Hepatocyte (in vitro differentiated cells): ENCODE measurements at places on chromosomes 3 and 15. TPM values are rescaled to one million over a fixed set of nuclear protein-coding genes. Genes with fewer than 3 reads are reported as not detected.

The ZIC1 gene
- total RNA-seq: 0.10 TPM in 1 of 2 replicates, not detected in the other

The SLC51B gene
- 6.5 and 8.8 TPM in 2 replicates for total RNA-seq

The GPR27 gene
- total RNA-seq: 1.4 and 3.1 TPM in 2 replicates

The B3GNT5 gene
- 39.6 and 40.7 TPM in 2 replicates for total RNA-seq

The ITIH1 gene
- 120 and 154 TPM in 2 replicates for total RNA-seq

The SPG11 gene
- total RNA-seq: 54.2 and 70.3 TPM in 2 replicates

The DNASE1L3 gene
- 0.48 and 0.97 TPM in 2 replicates for total RNA-seq

The DIPK2A gene
- total RNA-seq: 87.2 and 90.8 TPM in 2 replicates

The SQOR gene
- total RNA-seq: 27.3 and 37.0 TPM in 2 replicates

The SLCO2A1 gene
- total RNA-seq: 2.2 and 2.3 TPM in 2 replicates

The ISL2 gene
- total RNA-seq: 3.9 and 5.3 TPM in 2 replicates

The RASGRP1 gene
- total RNA-seq: 0.53 and 2.4 TPM in 2 replicates

DNA sequence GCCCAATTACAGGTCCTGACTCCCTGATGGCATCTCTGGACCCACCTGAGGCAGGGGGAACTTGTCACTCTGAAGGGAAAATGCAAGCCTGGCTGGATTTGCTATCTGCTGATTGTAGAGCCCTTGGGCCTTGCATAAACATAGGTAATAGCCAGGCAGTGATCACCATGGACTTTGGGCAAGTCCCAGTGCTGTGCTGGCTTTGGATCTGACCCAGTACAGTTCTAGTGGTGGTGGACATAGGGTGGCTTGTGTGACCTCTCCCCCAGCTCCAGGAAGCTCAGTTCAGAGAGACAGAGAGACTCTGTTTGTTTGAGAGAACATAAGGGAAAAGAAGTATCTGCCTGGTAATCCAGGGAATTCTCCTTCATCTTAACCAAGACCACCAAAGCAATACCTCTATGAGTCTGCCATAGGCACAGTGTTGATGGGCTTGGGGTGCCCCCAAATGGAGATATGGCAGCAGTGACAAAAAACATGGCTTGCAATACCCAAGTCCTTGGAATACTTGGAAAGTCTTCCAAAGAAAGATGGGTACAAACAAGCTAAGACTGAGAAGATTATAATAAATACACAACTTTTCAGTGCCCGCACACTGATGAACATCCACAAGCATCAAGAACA lies 348.5 kb downstream of the PYDC2 start:
- no peak overlapping the region for H3K27ac ChIP-seq
- no peak overlapping the region for H3K4me3 ChIP-seq
- DNase-seq: no peak
- no peaks in the 10 kb centered on the region for H3K36me3 ChIP-seq

DNA sequence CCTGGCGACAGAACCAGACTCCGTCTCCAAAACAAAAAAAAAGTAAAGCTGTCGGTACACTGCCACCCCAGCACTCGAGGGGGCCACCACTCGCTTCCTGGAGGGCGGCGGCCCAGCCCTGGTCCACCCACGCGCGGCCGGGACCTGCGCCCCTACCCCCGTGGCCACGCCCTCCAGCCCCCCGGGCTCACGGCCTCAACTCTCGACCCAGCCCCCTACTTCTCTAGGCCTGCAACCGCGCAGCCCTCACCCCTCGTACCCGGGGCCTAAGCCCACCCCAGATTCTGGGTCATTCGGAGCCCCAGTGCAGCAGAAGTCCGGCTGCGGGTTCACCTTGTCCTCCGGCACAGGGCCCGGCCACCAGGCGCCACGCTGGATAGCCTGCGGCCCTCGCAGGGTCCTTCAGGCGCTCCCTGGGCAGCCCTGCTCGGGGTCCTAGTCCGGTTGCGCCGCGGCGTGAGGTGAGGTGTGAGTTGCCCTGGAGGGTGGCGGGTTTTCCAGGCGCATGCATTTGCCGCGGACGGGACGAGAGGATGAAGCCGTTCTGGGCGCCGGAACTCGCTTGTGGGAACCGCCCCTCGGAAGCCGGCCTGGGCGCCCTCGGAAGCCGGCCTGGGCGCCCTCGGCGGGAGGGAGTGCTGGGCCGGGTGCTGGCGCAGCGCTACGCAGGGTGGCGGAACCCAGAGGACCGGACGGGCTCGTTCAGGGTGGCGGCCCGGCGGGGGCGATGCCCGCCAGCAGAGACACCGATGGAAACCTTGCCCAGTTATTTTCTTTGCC lies 32.3 kb downstream of the SPINK8 start:
- H3K4me3 ChIP-seq: peak within 1 kb of the TSS; percentile 77
- H3K27me3 ChIP-seq: no peaks in the 10 kb centered on the region
- DNase-seq: peak; percentile 95
- H3K36me3 ChIP-seq: no peaks in the 10 kb centered on the region
- peak within 1 kb of the TSS; percentile 99 for H3K27ac ChIP-seq

- no peak overlapping the region for H3K4me3 ChIP-seq
- peaks cover 4% of the 10 kb centered on the region for H3K4me1 ChIP-seq
- H3K27me3 ChIP-seq: no peaks in the 10 kb centered on the region
- DNase-seq: peak; percentile 37
Measured at GRCh38 chr15:29040370-29040751, 154.6 kb downstream of the APBA2 start.

DNA sequence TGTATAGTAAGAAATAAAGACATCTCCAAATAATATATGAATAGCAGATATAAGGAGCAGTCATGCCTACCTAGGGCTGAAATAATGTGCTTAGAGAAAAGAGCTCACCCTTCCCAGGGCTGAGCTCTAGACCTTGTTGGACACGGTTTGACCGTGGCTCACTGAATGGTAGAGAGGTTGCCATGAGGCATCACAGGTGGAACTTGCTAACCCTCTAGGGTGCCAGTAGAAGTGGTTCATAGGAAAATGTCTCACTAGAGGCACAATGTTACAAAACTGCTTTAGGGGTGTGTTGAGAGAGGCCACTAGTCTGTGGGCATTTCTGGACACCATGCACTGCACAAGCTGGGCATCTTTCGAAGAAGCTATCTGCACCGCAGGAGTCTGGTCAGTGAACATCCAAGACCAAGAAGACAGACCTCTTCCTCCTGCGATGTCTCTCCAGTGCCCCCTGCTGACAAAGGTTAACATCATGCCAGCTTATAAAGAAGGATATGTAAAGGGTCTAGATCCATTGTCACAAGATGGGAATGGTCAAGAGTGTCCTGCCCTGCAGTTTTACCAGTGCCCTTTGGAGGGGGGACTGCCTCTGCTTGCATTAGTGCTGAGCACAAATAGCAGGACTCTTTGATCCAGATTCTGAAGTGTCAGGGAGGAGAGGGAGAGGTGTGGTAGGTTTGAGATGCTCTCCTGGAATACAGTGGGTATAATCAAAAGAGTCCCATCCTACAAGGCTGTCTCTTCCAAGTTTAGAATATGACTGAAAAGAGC lies 266.8 kb downstream of the ZNF385D start:
- H3K27ac ChIP-seq: no peak overlapping the region
- H3K36me3 ChIP-seq: no peaks in the 10 kb centered on the region
- peak; percentile 81 for DNase-seq
- no peak overlapping the region for H3K4me3 ChIP-seq
- H3K4me1 ChIP-seq: no peaks in the 10 kb centered on the region

DNA sequence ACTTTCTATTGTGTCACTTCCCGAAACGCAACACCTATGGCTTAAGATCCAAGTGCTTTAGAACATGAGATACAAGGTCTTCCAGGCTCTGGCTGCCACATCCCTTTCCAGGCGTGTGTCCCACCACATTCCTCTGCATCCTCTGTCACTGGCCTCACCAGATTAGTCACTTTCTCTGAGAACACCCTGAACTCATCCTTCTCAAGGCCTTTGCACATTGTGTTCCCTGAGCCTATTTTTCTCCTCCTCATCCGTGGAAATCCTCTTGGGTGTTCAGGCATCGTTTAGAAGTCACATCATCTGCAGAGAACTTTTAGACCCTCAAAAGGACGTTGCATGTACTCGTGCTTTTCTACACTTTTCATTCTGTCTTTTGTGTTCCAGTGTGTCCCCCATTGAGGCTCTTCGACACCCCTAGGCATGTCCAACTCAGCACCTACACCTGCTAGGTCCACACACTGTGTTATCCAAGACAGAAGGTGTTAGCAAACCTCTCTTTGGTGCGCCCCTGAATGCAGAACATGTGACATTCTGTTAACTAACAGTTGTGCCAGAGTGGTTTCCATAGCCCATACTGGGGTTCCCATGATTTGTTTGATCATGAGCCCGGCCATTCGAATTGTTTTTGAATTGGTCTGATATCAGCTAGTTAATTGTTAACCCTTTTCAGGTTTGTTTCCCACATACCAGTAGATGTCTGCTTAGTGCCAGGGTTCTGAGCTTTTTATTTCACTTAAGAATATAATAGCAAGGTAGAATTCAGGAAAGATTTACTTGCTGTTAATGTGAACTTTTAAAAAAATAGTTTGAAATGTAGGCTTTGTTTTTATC lies 67.2 kb downstream of the LPP start:
- H3K27me3 ChIP-seq: no peaks in the 10 kb centered on the region
- peaks cover 53% of the 10 kb centered on the region for H3K4me1 ChIP-seq
- H3K27ac ChIP-seq: peak overlapping the region; percentile 73
- H3K36me3 ChIP-seq: no peaks in the 10 kb centered on the region

DNA sequence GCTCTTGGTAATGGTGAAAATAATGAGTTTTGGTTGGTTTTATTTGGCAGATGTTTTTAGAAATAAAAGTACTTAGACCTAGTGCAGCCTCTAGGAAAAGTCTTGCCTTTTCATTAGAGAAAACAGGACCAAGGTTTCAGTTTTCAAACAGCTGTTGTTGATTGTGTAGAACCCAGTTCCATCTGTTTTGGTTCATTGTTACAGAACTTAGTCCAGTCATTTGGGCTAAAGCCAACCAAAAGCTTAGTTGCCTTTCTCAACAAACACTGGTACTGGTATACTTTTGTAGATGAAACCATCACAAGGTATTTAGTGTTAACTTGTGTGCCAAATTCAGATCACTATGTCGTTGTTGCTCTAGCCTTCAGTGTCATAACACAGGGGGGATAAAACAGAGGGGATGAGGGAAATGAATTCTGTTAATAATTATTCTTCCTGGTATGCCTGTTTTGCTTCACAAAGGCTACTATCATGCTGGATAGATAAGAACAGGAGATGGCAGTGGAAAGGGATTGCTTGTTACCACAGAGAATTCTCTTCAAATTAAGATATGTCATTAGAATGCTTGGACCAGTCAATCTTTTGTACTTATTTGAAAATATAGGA lies 12.6 kb upstream of the APH1B start:
- H3K27ac ChIP-seq: peak overlapping the region; percentile 43
- H3K4me1 ChIP-seq: peaks cover 13% of the 10 kb centered on the region
- H3K4me3 ChIP-seq: no peak overlapping the region
- H3K36me3 ChIP-seq: no peaks in the 10 kb centered on the region
- DNase-seq: peak; percentile 6

- H3K27me3 ChIP-seq: no peaks in the 10 kb centered on the region
- no peak overlapping the region for H3K27ac ChIP-seq
- H3K36me3 ChIP-seq: no peaks in the 10 kb centered on the region
- no peak overlapping the region for H3K4me3 ChIP-seq
Measured at GRCh38 chr3:135304378-135304777, 509.3 kb downstream of the EPHB1 start.

DNA sequence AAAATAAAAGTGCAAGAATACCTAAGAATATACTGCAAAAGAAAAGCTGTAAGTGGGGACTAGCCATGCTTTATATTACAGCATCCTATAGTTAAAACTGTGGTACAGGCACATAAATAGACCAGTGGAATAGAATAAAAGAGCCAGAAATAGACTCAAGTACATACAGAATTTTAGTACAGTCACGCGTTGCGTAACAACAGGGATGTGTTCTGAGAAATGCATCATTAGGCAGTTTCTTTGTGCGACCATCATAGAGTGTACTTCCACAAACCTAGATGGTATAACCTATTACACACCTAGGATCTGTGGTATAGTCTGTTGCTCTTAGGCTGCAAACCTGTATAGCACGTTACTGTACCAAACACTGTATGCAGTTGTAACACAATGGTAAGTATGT lies 61.8 kb downstream of the PCCB start:
- H3K4me1 ChIP-seq: no peaks in the 10 kb centered on the region
- H3K27me3 ChIP-seq: no peaks in the 10 kb centered on the region
- H3K27ac ChIP-seq: no peak overlapping the region
- no peaks in the 10 kb centered on the region for H3K36me3 ChIP-seq

GRCh38 chr3:180277041-180277440 lies 240.3 kb upstream of the PEX5L start:
- peak; percentile 12 for DNase-seq
- H3K4me3 ChIP-seq: no peak overlapping the region
- no peaks in the 10 kb centered on the region for H3K4me1 ChIP-seq
- H3K27ac ChIP-seq: no peak overlapping the region
- H3K36me3 ChIP-seq: no peaks in the 10 kb centered on the region

GRCh38 chr3:89289574-89290190 lies 182.3 kb downstream of the EPHA3 start:
- H3K4me3 ChIP-seq: no peak overlapping the region
- H3K4me1 ChIP-seq: no peaks in the 10 kb centered on the region
- H3K27me3 ChIP-seq: no peaks in the 10 kb centered on the region
- no peak for DNase-seq
- H3K27ac ChIP-seq: no peak overlapping the region

DNA sequence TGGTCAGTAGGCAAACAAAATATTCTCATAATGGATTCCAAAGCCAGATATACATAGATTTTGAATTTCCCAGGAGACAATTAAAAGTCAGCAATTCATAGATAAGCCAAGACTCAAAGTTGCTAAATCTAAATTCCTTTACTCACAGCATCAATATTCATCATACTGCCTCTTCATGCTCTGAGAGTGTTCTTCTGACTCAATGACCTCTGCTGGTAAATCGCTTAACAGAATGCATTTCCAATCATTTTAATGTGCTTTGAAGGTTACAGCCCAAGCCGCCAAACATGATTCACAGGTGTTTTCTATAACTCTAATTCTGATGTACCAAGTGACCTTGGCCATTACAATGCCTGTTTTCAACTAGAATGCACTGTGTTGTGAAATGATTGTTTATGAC lies 24.2 kb upstream of the SLC4A7 start:
- DNase-seq: no peak
- H3K4me3 ChIP-seq: no peak overlapping the region
- no peaks in the 10 kb centered on the region for H3K27me3 ChIP-seq
- no peak overlapping the region for H3K27ac ChIP-seq
- H3K4me1 ChIP-seq: no peaks in the 10 kb centered on the region
- H3K36me3 ChIP-seq: no peaks in the 10 kb centered on the region

DNA sequence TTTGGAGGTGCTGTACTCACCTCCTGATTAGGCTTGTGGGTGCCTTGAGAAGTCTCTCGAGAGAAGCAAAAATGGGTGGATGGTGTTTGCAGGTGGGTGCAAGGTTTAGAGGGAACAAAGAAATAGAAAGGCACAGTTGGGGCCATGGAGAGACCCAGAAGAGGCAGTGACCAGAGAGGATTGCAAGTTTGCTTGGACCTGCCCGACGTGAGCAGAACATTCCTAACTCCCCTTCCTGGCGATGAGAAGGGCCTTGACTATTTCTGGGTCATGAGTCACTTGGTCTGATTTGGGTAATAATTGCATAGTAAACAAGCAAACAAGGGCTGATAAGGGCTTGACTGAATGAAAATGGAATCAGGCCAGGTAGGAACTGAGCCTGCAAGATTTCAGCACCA lies 7.0 kb upstream of the CTSH start:
- peaks cover 22% of the 10 kb centered on the region for H3K4me1 ChIP-seq
- no peak overlapping the region for H3K4me3 ChIP-seq

- H3K4me1 ChIP-seq: peaks cover 22% of the 10 kb centered on the region
- H3K4me3 ChIP-seq: no peak overlapping the region
- H3K27ac ChIP-seq: no peak overlapping the region
Measured at GRCh38 chr15:58444056-58444455, 12.3 kb downstream of the LIPC start.
